H9 (cell line): ENCODE measurements at places on chromosomes 16 and 17.

DNA sequence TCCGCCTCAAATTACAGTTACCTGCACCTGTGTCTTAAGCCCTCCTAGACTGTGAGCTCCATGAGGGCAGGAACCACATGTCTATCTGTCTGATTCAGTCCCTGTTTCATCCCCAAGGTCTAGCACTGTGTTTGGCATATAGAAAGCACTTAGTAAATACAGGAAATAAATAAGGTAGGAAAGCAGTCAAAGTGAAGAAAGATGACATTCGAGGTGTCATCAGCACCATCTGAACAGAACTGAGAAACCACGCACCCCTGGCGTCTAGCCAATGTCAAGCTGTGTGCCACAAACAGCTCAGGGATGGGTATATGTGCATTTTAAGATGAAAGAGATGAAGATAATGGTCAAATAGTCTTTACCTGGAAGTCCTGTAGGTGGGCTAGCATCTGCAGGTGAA, 79.6 kb upstream of the ATP2A3 start:
- DNase-seq = no peak

- no peak for DNase-seq
Measured at GRCh38 chr17:82407255-82407654, 10.9 kb upstream of the HEXD start.

DNA sequence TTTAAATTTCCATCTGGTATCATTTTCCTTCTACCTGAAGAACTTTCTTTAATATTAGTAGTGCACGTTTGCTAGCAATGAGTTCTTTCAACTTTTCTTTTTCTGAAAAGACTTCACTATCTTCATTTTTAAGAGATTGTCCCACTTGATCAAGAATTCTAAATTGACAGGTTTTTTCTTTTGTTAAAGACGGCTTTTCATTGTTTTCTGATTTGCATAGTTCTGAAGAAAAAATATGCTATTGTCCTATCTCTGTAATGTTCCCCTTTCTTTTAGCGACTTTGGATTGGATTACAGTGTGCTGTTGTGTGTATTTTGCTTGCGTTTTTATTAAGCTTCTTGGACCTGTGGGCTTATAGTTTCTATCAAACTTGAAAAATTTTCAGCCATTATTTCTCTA, 126.3 kb upstream of the NACA2 start:
- no peak for DNase-seq

- no peak for DNase-seq
Measured at GRCh38 chr16:53083119-53083518, 28.3 kb downstream of the CHD9 start.

DNA sequence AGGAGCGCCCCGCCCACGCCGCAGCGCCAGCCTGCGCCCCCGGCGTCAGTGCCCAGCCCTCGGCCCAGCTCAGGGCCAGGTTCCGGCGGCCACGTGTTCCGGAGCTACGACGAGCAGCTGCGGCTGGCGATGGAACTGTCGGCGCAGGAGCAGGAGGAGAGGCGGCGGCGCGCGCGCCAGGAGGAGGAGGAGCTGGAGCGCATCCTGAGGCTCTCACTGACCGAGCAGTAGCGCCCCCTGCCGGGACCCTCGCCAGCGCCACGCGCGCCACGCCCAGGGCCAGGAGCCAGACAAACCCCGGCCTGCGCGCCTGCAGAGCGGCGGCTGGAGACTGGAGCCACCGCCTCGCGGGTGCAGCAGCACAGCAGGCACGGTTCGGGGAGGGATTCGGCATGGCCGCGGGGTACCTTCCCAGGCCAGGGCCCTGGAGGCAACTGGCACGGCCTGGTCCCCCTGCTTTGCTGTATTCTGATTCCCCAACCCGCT, 9.3 kb downstream of the CORO6 start:
- peak; percentile 98 for DNase-seq

DNA sequence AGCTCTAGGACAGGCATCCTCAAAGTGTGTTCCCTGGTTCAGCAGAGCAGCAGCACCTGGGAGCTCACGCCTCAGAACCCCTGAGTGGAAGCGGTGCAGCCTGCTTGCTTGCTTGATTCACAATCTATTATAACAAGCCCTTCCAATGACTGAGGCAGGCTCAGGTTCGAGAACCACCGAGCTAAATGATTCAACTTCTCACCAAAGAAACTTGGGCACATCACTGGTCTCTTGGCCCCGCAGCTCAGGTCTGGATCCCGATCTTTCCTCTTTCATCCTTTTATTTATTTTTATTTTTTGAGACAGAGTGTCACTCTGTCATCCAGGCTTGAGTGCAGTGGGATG, 24.5 kb downstream of the CLUH start:
- no peak for DNase-seq

DNA sequence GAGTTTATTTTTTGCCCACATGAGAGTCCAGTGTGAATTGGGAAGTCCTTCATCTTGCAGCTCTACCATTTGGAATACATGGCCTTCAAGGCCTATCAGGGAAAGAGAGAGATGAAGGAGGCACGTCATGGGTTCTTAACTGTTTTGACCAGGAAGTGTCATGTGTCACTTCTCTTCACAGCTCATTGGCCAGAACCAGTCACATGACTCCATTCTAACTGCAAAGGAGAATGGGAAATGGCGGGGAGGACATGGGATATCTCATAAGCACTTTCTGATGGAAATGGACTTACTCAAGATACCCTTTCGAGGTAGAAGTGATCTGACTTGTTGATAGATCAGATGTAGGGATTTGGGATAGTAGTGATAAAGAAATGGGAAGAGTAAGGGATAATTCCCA, 57.9 kb upstream of the CES5A start:
- DNase-seq = no peak

DNA sequence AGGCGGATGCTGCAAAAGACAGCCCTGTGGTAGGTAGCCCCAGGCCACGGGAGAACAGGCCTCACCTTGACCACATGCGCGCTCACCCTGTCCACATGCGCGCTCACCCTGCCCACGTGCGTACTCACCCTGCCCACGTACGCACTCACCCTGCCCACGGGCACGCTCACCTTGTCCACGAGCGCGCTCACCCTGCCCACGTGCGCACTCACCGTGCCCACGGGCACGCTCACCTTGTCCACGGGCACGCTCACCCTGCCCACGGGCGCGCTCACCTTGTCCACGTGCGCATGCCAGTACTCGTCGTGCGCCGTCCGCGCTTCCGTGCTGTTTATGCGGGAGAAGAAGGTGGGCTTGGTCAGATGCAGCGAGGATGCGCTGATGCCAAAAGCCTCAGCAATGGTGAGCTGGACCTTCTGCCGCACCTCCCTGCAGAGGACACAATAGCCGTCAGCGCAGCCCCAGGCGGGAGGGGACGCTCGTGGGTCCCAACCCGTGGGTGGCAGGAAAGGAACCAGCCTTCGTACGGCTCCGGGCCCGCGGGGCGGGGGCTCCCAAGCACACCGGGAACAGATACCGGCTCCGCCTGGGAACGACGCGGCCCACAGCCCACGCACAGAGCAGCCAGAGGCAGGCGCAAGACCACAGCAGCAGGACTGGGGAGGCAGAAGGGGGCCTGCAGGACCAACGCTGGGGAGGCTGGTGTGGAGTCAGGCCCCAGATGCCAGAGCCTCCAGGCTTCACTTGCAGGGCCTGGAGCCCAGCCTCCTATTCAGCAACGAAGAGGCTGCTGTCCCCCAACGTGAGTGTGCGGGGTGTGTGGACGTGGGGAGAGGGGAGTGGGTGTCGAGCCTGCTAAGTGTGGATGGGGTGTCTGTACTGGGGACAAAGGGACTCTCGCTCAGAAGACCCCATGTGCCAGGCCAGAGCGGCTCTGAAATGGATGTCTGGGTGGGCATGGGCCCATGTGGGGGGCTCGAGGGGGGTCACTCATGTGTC, 14.2 kb upstream of the HEXD start:
- DNase-seq = no peak

DNA sequence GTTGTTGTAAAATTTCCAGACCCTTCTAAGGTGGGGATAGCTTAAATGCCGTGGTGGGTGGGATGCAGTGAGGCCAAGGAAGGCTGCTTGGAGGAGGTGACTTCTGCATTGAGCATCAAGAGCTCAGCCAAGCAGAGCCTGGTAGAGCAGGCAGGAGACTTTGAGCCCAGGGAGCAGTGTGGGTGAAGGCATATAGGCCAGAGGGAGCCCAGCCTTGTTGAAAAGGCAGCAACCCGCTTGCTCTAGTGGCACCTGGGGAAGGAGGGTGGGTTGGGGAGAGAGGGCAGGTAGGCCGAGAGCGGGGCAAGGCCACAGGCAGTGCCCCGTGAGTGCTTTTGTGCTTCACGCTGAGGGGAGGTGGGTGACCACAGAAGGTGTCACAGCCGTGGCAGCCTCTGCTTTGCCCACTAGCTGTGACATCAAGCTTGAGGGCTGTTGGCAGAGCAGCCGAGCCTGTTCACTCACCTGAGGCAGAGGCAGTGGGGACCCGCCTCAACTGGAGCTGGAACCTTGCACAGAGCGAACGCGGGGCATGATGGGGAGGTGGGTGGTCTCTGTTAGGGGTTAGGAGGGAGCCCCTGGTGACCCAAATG, 56.1 kb downstream of the IRF8 start:
- no peak for DNase-seq

DNA sequence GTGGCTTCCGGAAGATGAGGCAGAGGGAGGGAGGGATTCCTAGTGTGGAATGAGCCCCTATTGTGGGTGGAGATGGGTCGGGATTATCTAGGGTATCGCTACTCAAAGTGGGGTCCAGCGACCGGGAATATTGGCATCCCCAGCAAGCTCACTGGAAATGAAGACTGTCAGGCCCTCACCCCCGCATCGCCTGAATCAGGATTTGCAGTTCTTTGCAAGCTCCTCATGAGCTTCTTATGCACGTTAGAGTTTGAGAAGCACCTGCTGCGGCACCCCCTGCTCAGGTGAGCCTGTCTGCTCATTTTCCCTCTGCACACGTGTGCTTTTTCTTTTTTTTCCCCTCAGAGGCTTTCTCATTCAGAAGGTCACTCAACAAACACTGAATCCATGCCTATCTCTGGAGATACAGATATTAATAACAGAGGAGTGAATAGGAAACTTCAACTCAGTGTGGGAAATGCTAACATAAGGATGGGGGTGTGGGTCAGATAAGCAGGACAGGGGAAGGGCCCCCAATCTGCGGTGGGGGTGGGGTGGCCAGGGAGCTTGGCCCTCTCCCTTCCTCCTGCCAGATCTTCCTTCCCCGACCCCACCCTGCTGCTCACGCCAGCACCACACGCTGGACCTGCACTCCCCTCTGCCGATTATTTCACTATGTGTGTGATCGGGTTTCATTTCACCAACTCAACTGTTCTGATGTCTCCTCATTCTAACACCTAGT, 67.7 kb upstream of the NFAT5 start:
- no peak for DNase-seq

DNA sequence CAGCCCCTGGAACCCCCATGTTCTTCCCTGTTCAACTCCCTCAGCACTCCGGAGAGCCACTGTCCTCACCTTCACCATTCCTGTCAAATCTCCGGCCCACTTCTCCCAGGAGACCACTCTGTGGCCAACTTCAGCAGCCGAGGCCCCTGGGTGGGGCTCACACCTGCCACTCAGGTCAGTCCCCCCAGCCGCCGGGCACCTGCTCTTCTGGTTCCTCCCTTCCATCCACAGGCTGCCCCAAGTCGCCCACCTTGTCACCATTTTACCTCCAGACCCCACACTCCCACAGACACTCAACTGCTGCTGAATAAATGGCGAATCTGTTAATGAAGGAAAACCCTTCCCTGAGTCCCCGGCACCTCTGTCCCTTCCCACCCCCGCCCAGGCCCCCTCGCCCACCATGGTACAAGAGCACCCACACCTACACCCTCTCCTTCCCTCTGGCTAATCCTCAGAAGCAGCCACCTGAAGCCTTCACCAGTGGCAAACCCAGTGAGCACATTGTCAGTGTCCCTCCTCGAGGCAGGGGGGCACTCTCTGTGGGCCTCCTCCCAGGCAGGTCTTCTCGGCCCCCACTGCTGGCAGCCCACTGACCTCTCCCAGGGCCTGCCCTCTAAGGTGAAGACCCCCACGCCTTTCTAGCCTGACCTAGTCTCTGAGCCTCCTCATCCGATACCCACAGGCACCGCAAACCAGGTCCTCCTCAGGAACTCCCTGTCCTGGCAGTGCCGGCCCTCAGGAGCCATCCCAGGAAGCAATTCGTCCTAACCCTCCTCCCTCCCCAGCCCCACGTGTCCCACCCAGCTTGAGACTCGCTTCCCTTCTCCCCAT, 8.2 kb downstream of the CANT1 start:
- DNase-seq = no peak

DNA sequence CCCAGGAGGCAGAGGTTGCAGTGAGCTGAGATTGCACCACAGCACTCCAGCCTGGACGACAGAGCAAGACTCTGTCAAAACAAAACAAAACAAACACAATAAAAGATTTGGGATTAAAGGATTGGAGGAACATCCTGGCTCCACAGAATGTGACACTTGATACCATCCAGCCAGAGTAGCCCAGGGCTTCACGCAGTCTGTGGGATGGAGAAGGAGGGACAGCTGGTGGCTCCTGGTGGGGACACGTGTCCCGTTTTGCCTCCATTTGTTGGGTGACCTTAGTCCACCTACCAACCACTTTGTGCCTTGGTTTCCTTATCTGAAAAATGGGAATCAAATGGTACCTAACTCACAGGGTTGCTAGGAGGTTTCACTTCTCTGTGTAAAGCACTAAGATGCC, 12.4 kb upstream of the CYB561 start:
- DNase-seq = no peak

GRCh38 chr17:56314026-56314425, 160.8 kb downstream of the ANKFN1 start:
- no peak for DNase-seq

DNA sequence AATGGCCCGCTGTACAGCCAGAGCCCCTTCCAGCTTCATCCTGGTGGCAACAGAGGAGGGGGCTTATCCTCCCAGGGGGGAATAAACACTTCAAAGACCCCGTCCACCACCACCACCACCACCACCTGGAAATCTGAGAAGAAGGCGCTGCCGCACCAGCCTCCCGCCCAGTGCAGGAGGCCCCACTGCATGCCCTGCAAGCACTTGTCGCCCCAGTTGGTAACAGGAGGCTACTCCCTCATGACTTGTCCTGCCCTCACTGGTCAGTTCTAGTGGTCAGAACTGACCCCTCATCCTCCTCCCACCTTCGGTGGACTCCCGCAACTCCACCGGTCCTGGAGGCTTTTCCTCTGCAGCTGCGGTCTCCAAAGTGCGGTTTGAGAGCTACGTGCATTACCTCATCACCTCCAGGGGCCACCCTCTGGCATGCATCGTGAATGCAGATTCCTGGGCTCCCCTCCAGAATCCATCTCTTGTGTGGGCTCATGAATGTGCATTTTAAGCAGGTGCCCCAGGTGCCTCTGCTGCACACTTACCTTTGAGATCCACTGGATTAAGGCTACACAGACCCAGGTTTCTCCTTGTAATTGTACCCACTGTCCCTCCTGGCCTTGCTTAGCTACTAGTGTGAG, 71.8 kb downstream of the SRCIN1 start:
- DNase-seq = no peak

DNA sequence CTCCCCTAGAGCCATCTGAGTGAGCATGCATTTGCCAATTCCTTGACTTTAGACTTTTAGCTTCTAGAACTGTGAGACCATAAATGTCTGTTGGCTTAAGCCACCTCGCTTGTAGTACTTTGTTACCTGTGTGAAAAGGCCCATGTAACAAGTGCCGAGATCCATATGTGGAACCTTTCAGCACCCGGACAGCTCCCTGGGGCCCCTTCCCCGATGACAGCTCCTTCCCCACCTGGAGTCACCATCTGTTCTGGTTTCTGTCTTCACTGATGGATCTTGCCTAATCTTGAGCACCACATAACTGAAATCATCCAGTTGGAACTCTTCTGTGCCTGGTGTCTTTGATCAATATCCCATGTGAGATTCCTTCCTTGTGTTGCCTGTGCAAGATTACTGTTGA, 78.9 kb upstream of the EEF2KMT start:
- no peak for DNase-seq
